ENCODE measurements at places on chromosomes 5 and 9.

DNA sequence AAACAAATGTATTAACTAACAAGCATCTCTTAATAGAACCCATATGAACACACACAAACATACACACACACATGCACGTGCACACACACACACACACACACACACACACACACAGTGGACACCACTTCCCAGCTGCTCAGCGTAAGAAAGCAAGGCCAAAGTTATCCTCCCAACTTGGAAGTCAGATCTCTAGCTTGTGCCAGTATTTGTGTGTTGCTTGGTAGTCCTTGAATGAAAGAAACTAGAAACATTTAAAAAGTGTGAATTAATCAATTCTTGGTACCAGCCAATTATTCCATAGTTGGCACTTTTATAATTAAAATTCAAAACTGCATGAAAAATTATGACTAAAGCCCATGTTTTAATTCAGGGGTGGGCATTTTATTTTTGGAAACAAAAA, 178.1 kb downstream of the TMEM161B start:
- no peak for DNase-seq

- no peak for DNase-seq
These were observed 127.9 kb upstream of the TARS1 start for GRCh38 chr5:33312571-33313549.

- DNase-seq, result peak; percentile 67
These were observed 8.5 kb downstream of the PTGER4 start for GRCh38 chr5:40688127-40688761.

DNA sequence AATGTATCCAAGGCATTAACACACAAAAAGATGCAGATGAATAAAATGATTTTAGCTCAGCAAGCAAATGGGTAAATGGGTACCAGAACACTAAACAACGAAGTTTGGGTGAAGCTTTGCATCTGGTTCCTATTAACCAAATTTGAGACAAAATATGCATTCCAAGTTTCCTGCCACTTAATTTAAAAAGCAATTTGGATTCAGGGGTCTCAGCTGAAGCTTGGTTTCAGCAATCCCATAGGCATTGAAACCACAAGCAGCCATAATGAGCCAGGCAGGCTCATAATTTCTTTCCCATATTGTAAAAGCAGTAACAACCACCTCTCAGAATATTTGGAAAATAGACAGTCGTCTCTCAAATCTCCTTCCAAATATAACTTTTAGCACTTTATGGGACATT, 138.9 kb downstream of the NXNL2 start:
- no peak for DNase-seq

- no peak for DNase-seq
These were observed 10.9 kb upstream of the MRPS30 start for GRCh38 chr5:44797841-44798240.

DNA sequence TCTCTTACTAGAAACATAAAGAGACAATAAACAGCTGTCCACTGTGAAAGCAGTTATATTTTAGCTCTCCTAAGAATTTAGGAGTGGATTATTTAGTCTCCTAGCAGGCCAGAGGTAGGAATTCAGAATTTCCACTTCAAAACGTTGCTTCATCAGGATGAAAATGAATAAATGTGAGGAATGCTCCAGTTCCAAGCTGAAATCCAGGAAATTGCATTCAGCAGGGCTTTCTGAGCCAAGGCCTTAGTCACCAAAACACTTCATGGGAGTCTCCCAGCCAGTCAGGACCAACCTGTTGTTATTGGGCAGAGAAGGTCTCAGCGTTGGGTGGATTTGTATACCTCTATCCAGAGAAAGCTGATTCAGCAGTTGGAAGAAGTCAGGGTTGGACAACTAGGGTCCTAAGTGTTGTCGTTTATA, 1040.3 kb downstream of the TLE1 start:
- DNase-seq, result no peak

- DNase-seq, result no peak
These were observed 14.9 kb upstream of the NDUFB6 start for GRCh38 chr9:32587901-32588300.

GRCh38 chr5:160380041-160380440, 9.6 kb upstream of the C1QTNF2 start:
- DNase-seq, result no peak

- DNase-seq, result no peak
These were observed 19.5 kb upstream of the RANBP6 start for GRCh38 chr9:6034954-6035353.

DNA sequence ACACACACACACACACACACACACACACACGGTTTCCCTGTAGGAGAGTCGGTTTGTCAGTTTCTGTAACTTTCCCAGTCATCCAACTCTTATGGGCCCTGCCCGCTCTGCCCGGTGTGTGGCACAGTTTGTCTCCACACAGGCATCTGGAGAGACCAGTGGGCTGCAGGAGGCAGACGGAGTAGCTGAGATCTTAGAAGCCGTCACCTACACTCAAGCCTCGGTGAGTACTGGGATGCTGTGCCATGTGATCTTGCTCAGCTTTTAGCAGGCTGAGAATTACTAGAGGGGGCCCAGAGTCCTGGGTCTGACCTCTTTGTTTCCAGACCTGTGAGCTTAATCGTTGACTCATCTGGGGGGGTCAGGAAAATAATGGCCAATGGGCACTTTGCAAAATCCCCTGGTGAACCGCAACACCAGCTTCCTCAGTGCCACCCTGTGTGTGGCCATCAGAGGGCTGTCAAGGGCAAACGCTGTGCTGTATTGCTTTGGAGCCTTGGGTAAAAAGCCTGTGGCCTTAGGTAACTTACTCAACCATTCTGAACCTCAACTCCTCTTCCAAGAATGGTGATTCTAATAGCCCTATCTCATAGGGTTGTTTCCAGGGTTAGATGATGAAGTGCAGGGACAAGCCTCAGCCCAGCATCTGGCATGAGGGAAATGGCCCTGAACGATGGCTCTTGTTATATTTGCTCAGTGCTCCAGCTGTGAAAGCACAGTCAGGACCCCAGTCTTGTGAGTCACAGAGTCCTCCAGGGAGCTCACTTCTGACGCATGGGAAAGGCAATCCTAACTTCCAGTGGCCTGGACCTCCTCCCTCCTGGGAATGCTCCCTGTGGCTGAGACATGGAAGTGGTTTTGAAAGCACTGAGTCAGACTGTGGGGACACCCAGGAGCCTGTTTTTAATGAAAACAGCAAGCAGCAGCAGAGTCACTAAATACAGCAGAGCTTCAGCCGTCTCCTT, 45.6 kb downstream of the COL15A1 start:
- DNase-seq, result no peak

DNA sequence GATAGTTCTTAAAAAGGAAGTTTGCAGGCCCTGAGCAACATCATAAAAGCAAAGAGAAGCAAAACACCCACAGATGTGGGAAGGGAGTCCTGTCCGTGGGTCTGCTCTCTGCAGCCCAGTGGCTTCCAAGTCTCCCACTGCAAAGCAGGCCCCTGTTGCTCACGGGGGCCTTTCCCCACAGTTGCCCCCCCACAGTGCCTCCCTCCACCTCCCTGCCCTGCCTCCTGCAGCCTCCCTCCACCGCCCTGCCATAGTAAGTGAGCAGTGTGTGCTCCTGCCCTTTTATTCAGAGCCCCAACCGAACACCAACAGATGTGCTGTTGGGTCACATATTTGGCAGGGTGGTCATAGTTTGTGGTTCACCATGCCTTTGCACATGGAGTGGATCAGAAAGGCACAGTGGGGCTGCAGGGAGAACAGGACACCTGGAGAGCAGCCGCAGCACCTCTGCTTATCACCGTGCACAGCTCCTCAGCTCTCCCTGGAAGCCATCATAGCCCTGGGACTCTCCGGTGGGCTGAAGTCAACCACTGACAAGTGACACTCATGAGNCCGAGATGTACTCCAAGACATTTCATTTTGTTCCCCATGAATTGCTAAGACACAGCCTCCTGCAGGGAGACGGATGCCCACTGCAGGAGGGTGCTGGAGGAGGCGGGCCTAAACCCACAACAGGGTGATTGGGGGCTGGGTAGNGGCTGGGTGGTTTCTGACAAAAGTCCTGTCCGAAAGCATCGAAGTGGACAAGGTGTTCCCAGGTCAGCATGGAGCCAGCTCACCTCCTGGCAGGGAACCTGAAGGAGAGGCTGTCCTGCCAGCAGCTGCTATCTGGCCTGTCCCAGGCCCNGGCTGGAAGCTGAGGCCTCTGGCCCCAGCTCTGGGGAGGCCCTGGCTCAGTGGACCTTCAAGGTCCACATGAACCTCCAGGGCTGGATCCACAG, 278.9 kb downstream of the GADD45G start:
- no peak for DNase-seq

DNA sequence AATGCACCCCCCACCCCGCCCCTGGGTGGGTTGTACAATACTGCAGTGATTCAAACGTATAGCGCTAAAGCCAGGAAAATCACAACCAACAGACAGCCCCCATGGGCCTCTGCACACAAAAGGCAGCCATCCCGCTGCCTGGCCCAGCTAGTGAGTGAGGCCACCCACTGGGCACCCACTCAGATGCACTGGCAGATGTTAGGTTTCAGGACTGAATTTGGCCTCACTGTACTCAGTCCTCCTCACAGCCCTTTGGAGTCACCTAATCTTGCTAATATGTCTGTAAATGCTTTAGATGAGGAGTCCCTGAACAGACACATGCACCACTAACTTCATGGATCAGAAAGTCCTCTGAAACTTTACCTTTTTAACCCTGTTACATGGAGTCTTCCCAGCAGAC, 87.7 kb downstream of the FSTL4 start:
- no peak for DNase-seq

- no peak for DNase-seq
These were observed 149.0 kb upstream of the WWC1 start for GRCh38 chr5:168142402-168142801.

GRCh38 chr5:132052520-132052919, 7.9 kb upstream of the IL3 start:
- DNase-seq, result no peak

GRCh38 chr9:76433836-76434235, 25.1 kb upstream of the GCNT1 start:
- no peak for DNase-seq

GRCh38 chr5:3796736-3797135, 201.1 kb downstream of the IRX1 start:
- no peak for DNase-seq

- no peak for DNase-seq
These were observed 29.5 kb downstream of the CAAP1 start for GRCh38 chr9:26863074-26863473.

- no peak for DNase-seq
These were observed 64.0 kb downstream of the CRB2 start for GRCh38 chr9:123419721-123420591.

GRCh38 chr5:118902656-118903438, 85.5 kb downstream of the DTWD2 start:
- DNase-seq, result no peak

- DNase-seq, result no peak
These were observed 71.0 kb downstream of the WNK2 start for GRCh38 chr9:93254806-93255493.

DNA sequence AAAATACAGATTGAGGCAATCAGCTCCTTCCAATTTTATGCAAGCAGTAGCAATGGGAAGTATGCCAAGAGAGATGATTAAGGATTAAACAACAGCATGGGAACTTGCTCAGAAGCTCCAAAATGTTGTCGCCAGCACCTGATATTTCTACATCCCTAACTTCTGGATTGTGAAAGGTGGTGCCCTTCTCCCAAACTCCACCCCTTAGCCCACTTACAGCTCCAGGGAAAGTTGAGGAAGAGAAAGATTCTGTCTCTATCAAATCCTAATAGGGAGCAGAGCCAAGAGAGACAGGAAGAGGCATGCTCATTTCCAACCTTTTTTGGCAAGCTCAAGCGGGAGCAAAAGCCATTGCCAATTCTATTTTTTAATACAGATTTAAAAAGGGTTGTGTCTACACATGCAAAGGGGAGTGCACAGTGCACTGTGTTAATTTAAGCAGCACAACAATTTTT, 92.4 kb upstream of the NR3C1 start:
- DNase-seq, result no peak

- DNase-seq, result no peak
These were observed 7.1 kb upstream of the KLF9 start for GRCh38 chr9:70421272-70422180.

All from activated naive CD8-positive, alpha-beta T cell treated with anti-CD3 and anti-CD28 coated beads, Interleukin-2, amount 50 U/mL, for 16 hours (primary cell).